Suppressor macrophage treated with lipopolysaccharide for 1 hour (primary cell): ENCODE measurements at places on chromosomes 11 and 22.

- DNase-seq, result no peak
Observed at GRCh38 chr11:118804094-118804493, 13.1 kb upstream of the DDX6 start.

GRCh38 chr11:26283852-26284408, 48.0 kb upstream of the ANO3 start:
- DNase-seq, result no peak

DNA sequence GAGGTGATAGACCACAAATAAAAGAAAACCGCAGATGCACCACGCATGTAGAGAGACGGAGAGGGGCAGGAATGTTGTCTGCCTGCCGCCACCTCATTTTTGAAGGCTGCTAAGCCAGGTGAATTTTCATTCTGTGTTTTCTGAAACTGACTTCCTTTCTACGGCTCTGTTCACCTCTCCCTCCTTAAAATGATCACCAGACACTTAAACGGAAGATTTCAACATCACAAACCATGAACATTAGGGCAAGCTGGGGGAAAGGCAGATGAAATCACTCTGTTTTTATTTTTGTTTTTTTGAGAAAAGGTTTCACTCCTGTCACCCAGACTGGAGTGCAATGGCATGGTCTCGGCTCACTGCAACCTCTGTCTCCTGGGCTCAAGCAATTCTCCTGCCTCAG, 232.4 kb downstream of the MIAT start:
- DNase-seq, result no peak

DNA sequence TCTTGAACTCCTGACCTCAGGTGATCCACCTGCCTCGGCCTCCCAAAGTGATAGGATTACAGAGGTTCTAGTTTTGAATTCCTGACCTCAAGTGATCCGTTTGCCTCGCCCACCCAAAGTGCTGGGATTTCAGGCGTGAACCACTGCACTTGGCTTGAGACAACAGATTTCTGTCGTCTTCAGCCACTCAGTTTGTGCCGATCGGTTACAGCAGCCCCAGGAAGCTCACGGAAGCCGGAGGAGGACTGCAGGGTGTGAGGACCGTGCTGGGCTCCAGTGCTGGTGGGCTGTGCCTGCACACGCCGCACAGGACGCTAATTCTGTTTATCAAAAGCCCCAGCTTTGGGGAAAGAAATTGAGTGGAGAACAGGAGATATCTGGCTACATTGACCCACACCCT, 82.0 kb downstream of the CELSR1 start:
- no peak for DNase-seq

DNA sequence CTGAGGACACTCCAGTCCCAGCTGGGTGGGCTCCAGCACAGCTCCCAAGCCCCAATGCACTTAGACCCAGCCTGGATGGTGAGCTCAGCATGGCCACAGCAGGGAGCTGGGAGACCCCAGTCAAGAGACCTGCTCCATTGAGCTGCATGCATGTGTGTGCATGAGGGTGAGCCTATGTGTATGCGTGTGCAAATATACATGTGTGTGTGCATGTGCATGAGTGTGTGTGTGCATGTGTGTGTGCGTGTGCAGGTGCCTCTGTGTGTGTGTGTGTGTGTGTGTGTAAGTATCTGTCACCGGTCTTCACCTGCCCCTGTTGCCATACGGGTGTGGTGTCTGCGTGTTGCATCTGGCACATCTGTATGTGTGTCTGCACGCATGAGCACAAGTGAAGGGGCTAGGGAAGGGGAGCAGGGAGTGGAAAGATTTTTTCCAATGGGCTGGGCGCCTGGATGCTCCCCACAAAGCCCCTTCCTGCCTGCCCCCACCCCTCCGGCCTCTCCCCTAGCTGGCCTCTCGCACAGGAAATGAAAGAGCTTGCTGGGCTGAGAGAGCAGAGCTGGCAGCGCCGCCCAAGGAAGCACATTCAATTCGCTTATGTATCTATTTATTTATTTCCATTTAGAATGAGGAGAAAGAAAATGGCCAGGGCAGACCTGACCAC, 4.1 kb downstream of the TSPAN32 start:
- no peak for DNase-seq
